ENCODE measurements at places on chromosomes 2 and 18.
A peak's percentile ranks its signal among the peaks of the same experiment; 100 is the strongest.

DNA sequence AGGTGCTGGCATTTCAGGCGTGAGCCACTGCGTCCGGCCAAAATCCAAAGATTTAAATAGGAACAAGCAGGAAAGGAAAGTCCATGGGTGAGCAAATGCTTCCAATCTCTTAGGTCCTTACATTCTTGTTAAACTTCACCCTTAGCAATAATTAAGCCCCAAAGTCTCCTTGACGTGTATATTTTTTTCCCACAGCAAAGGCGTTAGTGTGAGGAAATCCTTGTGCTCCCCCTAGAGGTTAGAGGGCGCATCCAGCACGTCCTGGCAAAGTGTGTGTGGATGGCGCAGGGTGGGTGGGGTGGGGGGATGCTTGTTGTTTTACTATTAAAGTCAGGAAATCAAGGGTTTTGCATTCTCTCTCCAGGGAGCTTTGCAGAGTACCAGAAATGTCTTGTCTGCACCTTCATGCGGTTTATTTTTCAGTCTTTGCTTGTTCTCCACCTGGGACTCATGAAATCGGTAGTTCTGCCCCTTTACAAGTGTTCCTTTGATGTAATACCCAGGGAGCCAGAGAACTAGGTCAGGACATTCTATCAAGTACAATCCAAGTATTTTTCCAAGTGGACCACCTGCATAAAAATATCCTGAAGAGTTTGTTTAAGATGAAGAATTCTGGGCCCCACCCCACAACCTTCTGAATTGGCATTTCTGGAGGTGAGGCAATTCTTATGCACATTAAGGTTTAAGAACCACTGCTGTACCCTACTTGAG, 22.2 kb upstream of the ITSN2 start:
- peak; percentile 58 for DNase-seq

- peak; percentile 32 for DNase-seq
These were observed 12.2 kb downstream of the DGUOK start for GRCh38 chr2:73938718-73939352.

- DNase-seq: no peak
These were observed 42.6 kb upstream of the SETBP1 start for GRCh38 chr18:44638034-44638540.

DNA sequence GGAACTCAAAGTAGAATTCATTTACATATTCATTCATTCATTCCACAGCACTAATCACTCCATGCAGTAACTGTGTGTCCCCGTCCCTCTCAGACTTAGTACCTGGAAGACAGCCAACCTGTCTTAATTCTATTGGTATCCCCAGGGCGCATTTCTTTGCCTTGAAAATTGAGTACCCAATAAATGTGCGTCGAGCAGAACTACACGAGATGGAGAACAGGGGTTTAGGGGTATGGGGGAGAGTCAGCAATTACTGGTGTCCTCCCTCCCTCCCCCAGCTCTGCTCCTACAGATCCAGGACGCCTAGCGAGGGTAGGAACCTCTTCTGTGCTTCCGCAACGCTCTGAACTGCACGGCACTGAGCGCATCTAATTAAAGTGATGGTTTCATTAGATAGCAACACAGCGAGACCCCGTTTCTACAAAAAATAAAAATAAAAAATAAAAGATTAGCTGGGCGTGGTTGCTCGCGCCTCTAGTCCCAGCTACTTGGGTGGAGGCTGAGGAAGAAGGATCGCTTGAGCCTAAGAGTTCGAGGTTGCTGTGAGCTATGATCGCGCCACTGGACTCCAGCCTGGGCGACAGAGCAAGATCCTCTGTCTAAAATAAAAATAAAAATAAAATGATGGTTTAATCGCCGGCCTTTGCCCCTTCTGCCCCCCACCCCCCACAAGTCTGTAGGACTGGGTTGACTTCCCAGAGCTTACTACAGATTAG, 614 bp upstream of the FKBP1B start:
- no peak for DNase-seq

GRCh38 chr2:46703588-46703987, 212.0 kb downstream of the MCFD2 start:
- DNase-seq: no peak

- DNase-seq: no peak
These were observed 36.4 kb upstream of the PCBP1 start for GRCh38 chr2:70050631-70051425.

DNA sequence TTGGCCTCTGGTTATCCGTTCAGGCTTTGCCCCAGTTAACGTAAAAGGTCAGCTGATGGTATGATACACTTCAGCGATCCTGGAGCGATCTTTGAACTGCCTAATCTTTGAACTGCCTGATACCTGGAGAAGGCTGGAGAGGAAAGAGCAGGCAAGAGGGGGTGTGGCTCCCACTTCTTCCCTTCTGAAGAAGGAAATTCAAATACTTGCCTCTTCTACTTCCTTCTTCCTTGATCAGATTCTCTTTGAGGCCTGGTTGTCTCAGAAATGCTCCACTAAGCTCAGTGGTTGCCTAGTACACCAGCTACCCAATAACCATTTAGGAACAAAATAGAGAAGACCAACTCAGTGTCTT, 619 bp downstream of the GALM start:
- peak; percentile 47 for DNase-seq

GRCh38 chr18:46283268-46283667, 179.1 kb downstream of the HAUS1 start:
- no peak for DNase-seq
